ENCODE measurements at places on chromosomes 16 and 17.

GRCh38 chr17:75996665-75997590 lies 3.7 kb upstream of the CDK3 start:
- DNase-seq = peak; percentile 78

GRCh38 chr16:50121721-50122445 lies 31.2 kb upstream of the TENT4B start:
- DNase-seq = no peak

DNA sequence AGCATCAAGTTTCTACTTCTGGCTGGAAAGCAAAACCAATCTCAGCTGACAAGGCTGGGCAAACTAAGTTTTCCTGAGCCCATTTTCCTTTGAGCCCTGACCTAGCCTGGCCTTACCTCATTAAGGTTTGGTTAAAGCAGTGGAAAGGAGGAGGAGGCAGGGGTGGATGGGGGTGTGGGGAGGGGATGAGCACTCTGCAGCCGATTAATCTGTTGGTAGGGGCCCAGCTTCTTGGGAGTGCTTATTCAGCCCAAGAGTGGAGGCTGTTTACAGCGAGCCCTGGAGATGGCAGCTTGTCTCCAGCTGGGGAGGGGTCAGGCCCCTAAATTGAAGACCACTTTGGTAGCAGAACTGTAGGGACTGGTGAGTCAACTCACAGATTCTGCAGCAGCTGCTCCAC lies 12.0 kb downstream of the SMCR8 start:
- no peak for DNase-seq

DNA sequence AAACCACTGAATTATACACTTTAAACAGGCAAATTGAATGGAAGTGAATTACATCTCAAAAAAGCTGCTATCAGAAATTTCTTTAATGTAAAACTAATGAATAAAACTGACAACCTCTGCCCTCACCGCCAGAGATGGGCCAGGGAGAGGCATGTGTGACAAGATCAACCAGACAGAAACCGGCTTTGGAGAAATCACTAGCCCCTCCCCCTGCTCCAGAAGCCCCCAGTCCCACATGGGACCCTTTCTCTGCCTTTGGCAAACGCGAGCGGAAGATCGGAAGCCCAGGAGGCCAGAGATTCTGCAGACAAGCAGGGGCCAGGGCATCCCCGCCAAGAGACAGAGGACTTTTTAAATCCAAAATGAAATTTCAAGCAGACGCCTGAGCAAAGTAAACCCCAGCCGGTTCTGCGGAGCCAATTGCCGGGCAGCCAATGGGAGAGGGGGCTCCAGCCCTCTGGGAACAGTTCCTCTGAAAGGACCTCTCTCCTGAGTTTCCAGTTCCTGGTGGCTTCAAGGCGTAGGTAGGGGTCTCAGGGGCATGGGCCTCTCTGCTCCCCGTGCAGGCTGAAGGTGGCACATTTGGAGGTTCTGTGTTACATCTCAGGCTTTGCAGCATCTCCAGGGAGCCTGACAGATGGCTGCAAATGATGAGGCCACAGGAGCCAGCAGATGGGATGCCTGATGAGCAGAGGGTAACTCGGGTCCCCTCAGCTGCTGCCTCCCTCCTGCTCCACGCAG lies 118.1 kb downstream of the GSG1L start:
- DNase-seq = no peak

GRCh38 chr17:75079023-75079373 lies 8.8 kb upstream of the SLC16A5 start:
- no peak for DNase-seq

DNA sequence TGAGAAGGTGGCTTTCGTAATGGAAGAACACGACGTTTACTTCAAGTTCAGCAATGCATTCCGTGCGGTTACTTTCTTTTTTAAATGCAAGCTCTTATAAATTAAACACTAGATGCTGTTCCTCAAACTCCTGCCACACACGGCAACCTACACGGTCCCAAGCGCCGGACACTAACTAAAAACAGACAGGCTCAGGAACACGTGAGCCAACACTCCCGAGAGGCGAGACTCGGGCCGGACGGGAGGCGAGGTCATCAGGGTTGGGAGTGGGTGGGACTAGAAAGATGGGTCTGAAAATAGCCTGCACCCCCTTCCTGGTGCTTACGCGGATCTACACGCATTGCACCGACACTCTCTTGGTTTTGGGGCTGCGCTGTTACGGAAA lies 6.4 kb downstream of the CLCN7 start:
- no peak for DNase-seq

- peak; percentile 30 for DNase-seq
These were observed 1.1 kb downstream of the SPECC1 start for GRCh38 chr17:20010099-20010863.

GRCh38 chr17:68296217-68297191 lies 5.2 kb downstream of the ARSG start:
- peak; percentile 83 for DNase-seq

DNA sequence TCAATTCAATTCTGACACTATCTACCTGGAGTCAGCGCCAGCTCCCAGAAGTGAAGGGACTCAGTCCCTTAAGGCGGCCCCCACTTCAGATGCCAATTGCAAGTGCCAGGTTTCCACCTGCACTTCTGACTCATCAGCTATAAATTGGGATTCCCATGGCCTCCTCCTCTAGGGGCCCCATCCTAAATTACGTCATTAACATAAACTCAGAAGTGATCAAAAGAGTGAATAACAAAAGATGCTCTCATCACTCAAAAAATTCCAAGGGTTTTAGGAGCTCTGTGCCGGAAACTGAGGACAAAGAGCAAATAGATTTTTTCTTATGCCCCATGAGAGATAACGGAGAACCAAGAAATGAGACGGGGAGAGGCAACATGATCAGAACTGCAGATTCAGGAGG lies 148.6 kb upstream of the IRX6 start:
- DNase-seq = no peak

DNA sequence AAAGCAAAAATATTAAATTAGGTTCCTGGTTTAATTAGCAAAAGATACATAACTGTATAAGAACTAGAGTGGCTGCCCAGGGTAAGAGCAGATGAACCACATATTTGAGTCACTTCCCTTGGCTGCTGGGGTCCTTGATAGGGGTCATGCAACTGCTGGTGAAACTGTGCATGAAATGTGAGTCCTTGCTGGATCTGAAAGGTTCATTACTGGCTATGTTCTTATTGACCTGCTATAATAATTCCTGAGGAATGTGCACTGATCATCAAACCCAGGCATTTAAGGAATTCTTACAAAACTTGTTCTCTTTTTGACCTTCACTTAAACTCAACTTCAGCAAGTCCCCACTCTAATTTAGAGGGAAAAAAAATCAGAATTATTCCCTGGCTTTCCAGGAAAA lies 183.4 kb downstream of the ZNF18 start:
- DNase-seq = no peak

DNA sequence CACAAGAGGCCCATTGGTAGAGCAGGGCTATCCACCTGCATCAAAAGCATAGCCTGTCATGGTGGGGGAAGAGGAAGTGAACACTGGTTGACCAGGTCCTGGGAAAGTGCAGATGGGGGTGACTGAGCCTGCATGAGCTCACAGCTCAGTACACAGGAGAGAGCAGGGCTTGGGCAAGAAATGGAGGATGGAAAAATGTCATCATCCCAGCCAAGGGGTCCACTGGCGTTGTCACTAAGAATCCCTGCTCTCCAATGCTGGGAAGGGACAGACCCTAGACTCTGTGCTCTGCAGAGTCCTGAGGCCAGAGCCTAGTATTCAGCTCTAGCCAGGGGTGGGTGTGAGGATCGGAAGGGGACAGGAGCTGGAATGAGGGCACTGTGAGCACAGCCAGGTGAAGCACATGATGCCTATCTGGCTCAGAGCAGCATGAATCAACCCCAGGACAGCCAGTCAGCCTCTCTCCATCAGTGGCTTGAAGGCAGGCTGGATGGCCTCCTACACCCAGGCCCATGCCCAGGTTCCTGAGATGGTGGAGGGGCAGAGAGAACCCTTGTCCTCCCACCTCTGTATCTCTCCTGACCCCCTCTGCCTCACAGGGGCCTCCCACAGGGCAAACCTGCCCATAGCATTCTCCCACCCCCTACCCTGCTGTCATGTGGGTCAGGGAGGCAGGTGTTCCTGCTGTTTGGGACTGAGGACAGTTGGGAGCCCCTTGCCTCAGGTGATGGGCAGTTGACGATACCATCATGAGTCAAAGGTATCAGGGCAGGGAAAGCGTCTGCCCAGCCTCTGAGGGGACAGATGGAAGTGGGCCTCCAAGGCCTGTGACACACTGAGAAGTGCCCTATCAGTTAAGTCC lies 13.8 kb upstream of the CTCF start:
- peak; percentile 59 for DNase-seq

- peak; percentile 42 for DNase-seq
These were observed 1.6 kb upstream of the DUSP14 start for GRCh38 chr17:37488009-37488604.

DNA sequence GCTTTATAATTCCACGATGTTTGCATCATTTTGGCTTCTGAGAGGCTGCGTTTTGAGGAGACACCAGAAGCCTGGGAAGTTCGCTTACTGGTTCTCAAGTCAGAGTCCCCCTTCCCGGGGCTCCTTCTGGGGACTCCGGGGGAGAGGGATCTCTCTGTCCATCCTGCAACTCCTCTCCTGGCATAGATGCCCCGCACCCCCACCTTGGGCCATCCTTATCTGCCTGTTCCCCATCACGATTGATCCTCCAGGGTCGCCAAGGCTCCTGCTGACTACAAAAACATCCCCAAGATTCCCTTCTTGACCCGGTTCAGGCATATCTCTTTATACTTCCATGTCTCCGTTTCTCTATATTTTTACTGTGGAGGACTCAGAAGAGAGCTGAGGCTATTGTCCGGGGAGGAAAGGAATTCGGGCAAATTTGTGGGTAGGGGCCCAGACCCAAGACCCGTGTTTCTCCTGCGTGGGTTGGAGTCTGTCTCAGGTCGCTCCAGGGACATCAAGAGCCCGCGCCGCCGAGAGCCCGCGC lies 18.4 kb upstream of the HOXB13 start:
- no peak for DNase-seq

- DNase-seq = no peak
These were observed 556.6 kb upstream of the SALL1 start for GRCh38 chr16:51707666-51708065.

GRCh38 chr17:68732301-68732749 lies 131.2 kb upstream of the FAM20A start:
- DNase-seq = no peak

DNA sequence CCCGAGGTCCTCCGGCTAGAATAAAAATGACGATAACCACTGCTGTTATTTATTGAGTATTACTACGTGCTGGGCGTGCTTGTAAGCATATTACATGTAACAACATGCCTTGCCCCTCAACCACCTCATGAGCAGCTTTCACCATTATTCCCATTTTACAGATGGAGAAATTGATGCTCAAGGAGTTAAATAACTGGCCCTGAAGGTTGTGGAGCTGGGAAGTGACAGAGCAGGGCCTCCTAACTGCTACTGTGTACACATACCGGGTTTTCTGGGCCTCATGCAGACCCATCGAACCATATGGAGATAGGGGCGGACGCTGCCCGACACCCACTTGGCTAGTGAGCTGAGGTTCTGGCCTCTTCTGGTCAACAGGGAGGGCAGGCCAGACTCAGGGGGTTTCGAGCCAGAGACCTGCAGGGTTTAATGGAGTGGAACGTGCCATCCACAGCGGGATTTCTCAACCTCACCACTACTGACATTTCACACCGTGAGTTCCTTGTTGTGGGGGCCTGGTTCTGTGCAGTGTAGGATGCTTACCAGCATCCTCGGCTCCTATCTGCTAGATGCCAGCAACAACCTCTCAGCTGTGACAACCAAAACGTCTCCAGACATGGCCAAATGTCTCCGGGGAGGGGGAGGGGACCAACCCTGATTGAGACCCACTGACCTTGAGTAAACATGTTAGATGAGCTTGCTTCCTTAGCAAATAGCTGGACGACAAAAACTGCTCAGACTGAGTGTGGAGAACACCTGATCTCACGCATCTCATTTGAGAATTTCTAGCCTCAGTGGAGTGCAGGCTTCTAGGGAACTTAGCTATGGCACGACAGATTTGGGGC lies 432.0 kb downstream of the SLC39A11 start:
- no peak for DNase-seq

GRCh38 chr17:18076936-18077335 lies 10.8 kb upstream of the DRG2 start:
- no peak for DNase-seq

DNA sequence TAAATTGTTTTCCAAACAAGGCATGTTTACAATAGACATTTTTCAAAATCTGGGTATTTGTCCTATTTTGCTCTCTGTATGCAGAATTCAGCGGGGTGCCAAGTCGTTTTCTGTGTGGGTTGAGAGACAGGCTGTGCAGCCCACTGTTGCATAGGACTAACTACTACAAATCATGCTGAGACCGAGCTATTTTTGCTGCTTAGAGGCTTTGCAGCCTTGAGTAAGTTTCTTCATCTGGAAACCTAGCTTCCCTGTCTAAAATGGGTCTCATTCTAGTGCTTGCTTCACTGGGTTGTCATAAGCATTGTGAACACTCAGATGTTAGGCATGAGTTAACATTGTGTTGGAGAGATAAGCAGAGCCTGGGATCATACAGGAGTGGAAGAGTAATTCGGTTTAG lies 1.3 kb downstream of the PRPSAP2 start:
- no peak for DNase-seq

GRCh38 chr17:74822939-74823367 lies 36.7 kb downstream of the GRIN2C start:
- DNase-seq = no peak

GRCh38 chr17:49337884-49338283 lies 24.2 kb downstream of the ZNF652 start:
- DNase-seq = no peak

DNA sequence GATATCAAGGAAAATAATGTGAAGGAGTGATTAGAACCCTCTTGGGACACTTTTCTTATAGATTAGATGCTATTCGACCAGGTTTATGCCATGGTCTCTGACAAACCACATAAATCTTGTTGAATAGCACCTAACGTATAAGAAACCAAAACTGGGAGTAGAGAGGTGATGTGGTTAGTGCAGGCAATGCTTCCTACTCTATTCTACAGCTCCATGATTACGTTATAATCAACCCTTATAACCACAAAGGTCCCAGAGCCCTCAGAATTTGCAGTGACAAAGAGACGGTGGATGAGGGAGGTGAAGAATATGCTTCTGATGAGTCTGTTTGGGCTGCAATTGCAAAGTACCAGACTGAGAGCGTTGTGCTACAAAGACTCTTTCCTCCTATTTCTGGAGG lies 78.4 kb downstream of the ARHGAP44 start:
- DNase-seq = no peak

- peak; percentile 30 for DNase-seq
These were observed 186.7 kb downstream of the MSI2 start for GRCh38 chr17:57442914-57443571.

DNA sequence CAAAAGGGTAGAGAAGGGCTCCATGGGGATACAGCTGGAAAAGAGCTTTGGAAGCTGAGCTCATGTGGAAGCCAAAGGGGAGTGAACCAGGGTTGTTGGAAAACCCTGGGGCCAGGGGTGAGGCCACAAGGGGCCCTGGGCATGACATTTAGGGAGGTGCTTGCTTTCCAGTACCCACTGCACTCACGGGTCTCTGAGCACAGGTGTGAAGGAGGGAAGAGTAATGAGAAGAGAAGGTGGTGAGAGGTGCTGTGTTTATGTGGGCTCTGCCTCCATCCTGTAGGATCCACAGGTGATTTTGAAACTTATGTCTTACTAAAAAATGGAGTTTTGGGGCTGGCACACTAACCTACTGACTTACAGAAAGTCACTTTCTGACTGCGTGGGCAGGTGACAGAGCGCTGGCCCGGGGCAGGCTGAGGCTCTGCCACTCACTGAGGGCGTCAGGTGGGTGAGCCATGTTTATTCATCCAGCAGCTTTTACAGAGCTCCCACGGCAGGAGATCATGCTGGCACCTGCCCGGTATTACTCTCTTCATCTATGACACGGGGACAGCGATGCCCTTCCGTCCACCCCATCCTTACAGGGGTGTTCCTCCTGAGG lies 18.9 kb downstream of the KSR1 start:
- no peak for DNase-seq

GRCh38 chr17:75933808-75934207 lies 7.0 kb downstream of the FBF1 start:
- no peak for DNase-seq

Data from HL-60 (cell line).